ENCODE measurements at places on chromosomes 12 and 14.
A peak's percentile ranks its signal among the peaks of the same experiment; 100 is the strongest.

- no peak for DNase-seq
These were observed 180.1 kb upstream of the CCDC196 start for GRCh38 chr14:66306101-66306500.

DNA sequence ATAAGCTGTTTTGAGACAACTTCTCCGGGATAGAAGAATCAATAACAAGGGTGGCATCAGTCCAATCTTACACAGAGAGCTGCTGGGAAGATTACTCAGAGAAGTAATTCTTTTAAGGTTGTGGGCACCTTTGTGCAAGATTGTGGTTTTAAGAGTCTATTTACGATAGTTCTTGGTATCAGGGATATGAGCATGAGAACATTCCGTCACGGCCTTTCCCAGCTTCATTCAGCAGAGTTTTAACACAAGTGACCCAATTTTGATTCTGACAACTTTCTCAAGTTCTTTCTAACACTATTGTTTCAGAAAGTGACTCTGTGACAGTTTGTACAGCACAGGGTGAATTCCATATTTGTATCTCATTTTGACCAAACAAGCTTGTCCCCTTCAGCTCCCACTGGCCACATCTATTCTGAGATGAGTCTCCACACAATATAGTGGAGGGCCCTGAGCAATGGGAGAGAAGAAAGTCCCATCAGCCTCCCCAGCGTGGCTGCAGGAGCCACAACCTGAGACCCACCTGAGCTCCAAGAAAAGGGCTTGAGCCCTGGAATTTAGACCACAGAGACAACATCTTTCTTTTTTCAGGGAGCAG lies 869.2 kb downstream of the TMEM121 start:
- DNase-seq: no peak

DNA sequence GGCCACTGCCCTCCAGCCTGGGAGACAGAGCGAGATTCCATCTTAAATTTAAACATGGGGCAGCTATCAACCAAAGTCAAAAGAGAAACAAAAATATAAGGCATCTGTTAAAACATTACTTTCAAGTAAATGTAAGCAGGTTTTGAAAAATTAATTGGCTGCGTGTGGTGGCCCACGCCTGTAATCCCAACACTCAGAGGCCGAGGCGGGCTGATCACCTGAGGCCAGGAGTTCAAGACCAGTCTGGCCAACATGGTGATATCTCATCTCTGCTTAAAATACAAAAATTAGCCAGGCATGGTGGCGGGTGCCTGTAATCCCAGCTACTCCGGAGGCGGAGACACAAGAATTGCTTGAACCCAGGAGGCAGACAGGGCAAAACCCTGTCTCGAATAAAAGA lies 82.7 kb downstream of the PLEKHA5 start:
- no peak for DNase-seq

DNA sequence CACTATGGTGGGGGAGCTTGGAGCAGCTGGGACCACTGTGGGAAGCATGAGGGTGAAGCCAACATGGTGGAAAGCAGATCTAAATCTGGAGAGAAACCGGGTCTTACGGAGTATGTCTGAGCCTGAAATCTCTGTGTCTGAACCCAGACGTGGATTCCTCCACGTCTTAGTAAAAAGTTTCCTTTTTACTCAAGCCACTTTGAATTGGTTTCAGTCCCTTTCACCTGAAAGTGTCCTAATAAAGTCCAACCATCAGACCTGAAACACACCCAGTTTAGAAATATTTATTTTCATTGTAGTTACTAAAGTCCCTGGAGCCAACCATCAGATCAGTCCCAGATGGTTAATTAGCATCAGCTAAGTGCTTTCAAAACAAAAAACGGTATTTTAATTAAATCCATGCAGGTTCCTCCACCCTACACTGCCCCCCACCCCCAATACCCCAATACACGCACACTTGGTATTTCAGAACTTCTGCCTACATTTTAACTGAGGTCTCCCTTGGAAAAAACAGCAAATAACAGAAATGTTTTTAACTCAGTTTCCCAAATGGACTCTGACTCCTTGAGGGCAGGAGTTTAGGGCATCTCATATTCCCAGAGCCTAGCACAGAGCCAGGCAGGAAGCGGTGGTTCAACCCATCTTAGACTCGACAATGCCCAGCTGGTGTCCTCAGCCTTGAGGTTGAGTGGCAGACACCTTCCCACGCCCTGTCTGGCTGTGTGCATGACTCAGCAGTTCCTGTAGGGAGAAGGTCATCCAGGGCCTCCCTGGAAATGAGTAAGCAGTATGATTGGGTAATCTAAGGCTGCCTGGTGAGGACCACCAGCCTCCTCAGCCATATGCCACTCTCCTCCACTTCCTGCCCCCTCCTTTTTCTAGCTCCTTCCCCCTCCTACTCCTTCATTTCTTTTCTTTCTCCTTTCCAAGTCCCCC lies 175.8 kb downstream of the TTC8 start:
- peak; percentile 49 for DNase-seq

- no peak for DNase-seq
These were observed 502.7 kb downstream of the BCL11B start for GRCh38 chr14:98769326-98769725.

Data from stimulated activated CD8-positive, alpha-beta memory T cell treated with anti-CD3 and anti-CD28 coated beads, Interleukin-15, amount 100 ng/mL, for 48 hours (primary cell).